ENCODE measurements at places on chromosomes 1 and 21. TPM values are rescaled to one million over a fixed set of nuclear protein-coding genes. Genes with fewer than 3 reads are reported as not detected.

The ADGRL2 gene
- total RNA-seq: 43.3 TPM

The CTSE gene
- total RNA-seq: not detected

The OLIG2 gene
- not detected for total RNA-seq

The LAD1 gene
- total RNA-seq: 15.3 TPM

The PRAMEF6 gene
- total RNA-seq: not detected

The CFHR3 gene
- total RNA-seq: 105 TPM

The GJC2 gene
- total RNA-seq: 0.12 TPM

The CAPZA1 gene
- 47.8 TPM for total RNA-seq

The ENAH gene
- 28.8 TPM for total RNA-seq

The FCRL1 gene
- total RNA-seq: not detected

Measured in right lobe of liver (tissue), 6 donors.